ENCODE measurements at places on chromosomes 11 and 22.

GRCh38 chr22:21633481-21633880 lies 921 bp downstream of the CCDC116 start:
- no peak for ATAC-seq

DNA sequence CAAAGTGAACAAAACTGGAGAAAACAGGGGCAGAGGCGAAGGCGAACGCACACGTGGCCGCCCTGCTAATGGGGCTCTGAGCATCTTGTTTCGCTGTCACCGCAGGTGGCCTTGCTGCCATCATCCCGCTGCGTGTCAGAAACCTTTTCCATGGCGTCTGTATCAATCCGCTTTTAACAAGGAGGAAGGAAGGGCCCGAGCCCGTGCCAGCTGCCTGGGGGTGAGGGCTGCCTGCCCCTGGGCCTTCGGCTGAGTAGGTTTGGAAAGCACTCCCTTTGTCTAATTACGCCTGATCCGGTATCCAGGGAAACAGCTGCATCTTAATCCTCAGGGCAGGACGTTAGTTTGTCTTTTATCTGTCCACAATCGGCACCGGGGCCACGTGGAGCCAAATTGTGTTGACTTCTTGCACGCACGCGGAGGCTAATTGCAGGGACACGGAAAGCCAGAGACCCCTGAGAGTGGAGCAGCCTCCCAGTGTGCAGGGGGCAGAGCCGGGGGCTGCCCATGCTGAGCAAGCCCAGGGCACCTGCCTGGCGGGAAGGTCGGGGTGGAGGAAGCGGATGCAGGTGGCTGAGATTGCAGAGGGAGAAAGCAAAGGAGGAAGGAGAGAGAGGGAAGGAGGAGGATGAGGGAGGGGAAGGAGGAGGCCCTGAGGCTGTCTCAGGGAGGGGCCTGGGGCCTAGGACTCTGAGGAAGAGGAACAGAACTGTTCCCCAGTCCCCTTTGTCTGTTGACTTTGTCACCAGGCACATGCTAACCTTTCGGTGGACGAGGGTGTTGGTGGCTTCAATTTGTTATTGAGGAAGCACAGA lies 19.2 kb upstream of the TH start:
- ATAC-seq, result no peak

DNA sequence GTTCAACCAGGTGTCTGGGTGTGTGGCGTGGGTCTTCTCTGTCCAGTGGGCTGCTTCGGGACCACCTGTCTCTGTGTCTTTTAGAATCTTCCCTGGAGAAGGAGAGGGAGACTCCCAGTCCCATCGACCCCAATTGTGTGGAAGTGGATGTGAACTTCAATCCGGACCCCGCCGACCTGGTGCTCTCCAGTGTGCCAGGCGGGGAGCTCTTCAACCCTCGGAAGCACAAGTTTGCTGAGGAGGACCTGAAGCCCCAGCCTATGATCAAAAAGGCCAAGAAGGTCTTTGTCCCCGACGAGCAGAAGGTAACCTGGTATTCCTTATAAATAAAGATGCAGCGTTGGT lies 12.2 kb downstream of the TEF start:
- no peak for ATAC-seq

GRCh38 chr11:16086229-16086819 lies 270.0 kb downstream of the SOX6 start:
- ATAC-seq, result no peak

DNA sequence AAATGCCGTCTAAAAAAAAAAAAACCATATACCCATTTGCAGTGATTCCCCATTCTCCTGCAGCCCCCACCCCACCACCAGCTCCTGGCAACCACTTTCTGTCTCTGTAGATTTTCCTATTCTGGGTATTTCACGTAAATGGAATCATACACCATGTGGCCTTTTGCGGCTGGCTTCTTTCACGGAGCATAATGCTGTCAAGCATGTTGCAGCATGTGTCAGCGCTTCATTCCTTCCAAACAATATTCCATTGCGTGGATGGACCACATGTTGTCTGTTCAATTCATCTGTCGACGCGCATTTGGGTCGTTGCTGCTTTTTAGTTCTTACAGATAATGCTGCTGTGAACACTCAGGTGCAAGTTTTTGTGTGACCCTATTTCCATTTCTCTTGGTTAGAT lies 14.8 kb upstream of the EMID1 start:
- no peak for ATAC-seq

DNA sequence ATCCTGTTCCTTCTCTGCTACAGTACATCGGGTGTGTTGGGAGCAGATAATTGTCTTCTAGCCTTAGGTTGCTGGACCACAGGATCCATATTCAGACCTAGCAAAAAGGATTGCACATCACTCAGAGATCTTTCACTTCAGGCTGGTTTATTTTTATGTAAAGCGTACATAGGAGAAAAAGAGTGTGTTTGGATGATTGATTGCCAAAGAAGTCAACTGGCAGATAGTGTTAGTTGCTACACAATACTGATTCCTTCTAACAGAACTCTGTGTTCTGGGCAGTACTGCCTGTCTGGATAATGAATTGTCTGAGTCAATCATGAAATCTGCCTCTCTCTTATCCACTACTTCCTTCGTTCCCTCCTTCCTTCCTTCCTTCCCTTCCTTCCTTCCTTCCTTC lies 31.0 kb upstream of the PGM2L1 start:
- no peak for ATAC-seq

GRCh38 chr11:35949242-35949641 lies 5.4 kb downstream of the LDLRAD3 start:
- no peak for ATAC-seq

Data from stimulated activated memory B cell treated with anti-CD40 and anti-IgM and Interleukin-4, amounts not matched to agents 10 μg/mL and 1 μg/mL and 100 μg/mL, for 72 hours (primary cell).